ENCODE measurements at places on chromosomes 1 and 21. TPM values are rescaled to one million over a fixed set of nuclear protein-coding genes. Genes with fewer than 3 reads are reported as not detected.

HSPB7 gene
- total RNA-seq, result 0.45 TPM

GPR161 gene
- total RNA-seq, result 16.5 TPM

GUCA2B gene
- not detected for total RNA-seq

RUNX3 gene
- total RNA-seq, result 2.5 TPM

OR2L2 gene
- total RNA-seq, result not detected

Data from astrocyte (in vitro differentiated cells and primary cell).